ENCODE measurements at places on chromosomes 11 and 22.

DNA sequence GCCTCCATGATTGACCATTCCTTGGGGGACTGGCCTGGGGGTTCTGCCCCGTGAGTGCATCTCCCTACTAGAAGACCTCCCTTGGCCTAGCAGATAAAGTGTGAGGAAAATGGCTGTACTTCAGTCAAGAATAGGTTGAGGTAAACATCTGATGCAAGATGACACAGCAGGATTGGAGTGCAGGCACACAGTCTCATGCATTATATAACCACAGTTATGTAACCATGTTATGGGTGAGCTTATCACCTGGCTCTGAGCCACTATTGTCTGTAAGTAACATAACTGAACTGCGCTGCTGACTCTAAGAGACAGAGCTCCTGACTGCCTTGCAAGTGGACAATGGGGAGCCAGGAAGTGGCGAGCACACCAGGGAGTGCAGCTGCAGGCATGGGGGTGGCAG is 378.7 kb upstream of the ANO5 start:
- no peak for DNase-seq

DNA sequence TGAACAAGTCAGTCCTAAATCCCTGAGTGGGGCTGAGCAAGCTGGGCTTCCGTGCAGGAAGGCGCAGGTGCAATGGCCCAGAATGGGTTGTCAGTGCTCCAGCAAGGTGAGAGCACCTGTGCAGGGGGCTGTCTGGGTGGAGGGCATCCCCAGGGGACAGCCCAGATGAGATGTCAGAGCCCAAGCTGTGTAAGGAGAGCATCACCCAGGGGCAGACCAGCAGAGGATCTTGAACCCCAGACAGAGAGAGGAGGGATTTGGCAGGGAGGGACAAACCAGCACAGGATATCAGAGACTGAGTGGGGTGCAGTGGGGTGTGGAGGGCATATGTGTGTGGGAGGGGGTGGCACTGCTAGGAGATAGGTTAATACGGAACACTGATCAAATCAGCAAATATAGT is 114.9 kb upstream of the TMEM45B start:
- DNase-seq: no peak

- no peak for DNase-seq
Measured at GRCh38 chr11:97738751-97739150, 1282.0 kb upstream of the CNTN5 start.

- DNase-seq: no peak
Measured at GRCh38 chr11:45301537-45302246, 15.6 kb upstream of the SYT13 start.

- no peak for DNase-seq
Measured at GRCh38 chr11:66696146-66696545, 18.5 kb upstream of the RBM4B start.

DNA sequence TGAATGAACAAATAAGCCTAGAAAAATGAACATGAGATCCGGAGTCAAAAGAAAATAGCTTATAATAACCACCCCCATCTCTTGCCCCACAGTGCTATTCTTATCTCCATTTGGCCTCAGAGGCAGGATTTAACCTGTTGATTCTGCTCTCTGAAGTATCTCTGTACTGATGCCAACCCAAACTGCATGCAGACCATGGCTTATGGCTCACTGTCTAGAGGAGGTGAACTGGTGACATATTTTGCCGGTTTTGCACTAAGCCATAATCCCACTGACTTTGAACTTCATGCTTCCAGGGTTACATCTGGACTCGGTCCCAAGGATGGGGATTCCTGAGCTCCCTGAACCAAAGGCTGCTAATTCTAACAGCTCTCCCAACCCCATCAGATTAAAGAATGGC is 397.1 kb downstream of the TENM4 start:
- no peak for DNase-seq

GRCh38 chr11:12321217-12321937 is 56.0 kb upstream of the PARVA start:
- DNase-seq: no peak

DNA sequence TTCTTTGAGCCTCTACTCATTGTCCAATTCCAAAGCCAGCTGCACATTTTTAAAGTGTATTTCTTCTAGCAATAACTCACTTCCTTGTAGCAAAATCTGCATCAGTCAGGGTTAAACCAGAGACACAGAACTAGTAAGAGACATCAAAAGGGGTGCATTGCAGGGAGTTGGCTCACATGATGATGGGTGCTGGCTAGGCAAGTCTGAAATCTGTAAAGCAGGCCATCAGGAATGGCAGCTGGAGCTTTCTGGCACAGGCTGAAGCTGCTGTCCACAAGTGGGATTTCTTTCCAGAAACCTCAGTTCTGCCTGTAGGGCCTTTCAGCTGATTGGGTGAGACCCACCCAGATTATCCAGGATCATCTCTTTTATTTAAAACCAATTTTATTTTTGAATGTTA is 698.1 kb downstream of the NTM start:
- no peak for DNase-seq

- no peak for DNase-seq
Measured at GRCh38 chr22:31627223-31627731, 34.7 kb downstream of the PISD start.
